ENCODE measurements at places on chromosomes 13 and 19. TPM values are rescaled to one million over a fixed set of nuclear protein-coding genes. Genes with fewer than 3 reads are reported as not detected.

Gene EPS8L1
- 0.85 TPM for total RNA-seq

Gene KLHL26
- total RNA-seq = 3.7 TPM

Gene ICAM3
- total RNA-seq = 12.9 TPM

Gene B3GLCT
- 6.2 TPM for total RNA-seq

Gene SULT2A1
- total RNA-seq = not detected

Gene BICRA
- total RNA-seq = 3.8 TPM

Gene CCL25
- total RNA-seq = not detected

Gene PSG1
- total RNA-seq = 0.09 TPM

Data from smooth muscle cell of bladder (primary cell).